ENCODE measurements at places on chromosomes 5 and 9.
A peak's percentile ranks its signal among the peaks of the same experiment; 100 is the strongest.

- no peak for DNase-seq
These were observed 374.3 kb downstream of the CCDC171 start for GRCh38 chr9:15927161-15927560.

- no peak for DNase-seq
These were observed 37.0 kb downstream of the DMAC1 start for GRCh38 chr9:7762600-7762999.

DNA sequence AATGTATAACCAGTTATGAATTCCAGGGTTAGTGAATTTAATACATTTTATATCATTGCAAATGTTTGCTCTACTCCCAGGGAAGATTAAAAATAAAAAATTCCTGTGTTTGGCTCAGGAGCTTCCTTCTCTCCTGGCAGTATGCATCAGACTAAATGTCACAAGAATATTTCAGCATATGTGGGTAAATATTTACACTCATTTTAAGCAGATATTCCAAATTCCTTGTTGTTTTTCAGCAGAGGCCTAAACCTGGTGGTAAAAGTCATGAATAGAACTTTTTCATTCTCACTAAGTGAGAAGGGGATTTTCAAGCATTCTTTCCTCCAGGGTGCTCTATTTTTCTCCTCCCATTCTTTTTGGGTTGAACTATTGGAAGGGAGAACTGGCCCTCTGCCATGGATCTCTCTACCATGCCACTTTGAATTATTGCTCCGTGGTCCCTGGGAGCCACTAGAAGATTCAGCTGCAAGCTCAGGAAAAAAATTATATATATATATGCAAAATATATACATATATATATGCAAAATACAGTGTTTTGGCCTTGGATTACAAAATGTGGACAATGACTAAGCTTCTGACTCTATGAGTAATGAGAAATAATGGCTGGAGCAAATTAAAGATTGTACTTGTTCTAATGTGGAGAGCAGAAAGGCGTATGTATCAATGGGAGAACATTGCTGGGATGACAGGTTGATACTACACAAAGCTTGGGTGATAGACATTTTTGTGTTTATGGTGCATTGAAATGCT is 180.6 kb upstream of the PAPPA start:
- DNase-seq = no peak

DNA sequence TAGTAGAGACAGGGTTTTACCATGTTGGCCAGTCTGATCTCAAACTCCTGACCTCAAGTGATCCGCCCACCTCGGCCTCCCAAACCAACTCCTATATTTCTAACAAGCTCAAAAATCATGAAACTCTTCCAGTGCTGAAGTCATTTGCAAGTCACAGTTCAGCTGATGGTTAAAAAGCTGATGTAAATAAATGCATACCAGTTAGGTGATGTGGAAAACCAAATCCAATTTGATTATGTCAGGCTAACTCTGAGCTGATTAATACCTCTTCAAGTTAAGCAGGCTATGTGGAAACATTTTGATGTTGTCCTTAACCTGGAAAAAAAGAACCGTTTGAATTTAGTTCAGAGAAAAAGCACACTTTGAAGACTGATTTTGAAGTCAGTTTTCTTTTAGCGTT is 51.0 kb downstream of the TMEM252 start:
- DNase-seq = no peak

GRCh38 chr5:6715271-6715670 is 2.0 kb downstream of the TENT4A start:
- no peak for DNase-seq

DNA sequence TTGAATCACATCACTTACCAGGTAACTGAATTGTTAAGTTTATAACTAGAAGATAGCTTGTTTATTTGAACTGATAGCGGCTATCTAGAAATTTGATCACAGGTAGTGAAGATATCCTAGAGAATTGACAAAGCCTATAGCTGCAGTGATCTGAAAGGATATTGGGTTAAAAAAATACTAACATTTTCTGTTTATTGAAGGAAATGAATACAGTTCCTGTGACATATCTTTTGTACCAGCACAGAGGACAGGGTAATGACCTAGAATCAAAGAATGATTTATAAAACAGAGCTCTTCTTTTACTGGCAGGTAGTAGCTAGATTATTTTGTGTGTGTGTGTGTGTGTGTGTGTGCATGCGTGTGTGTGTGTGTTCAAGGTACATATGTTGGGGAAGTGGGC is 94.8 kb downstream of the RAB3C start:
- no peak for DNase-seq

- no peak for DNase-seq
These were observed 12.9 kb downstream of the RALGDS start for GRCh38 chr9:133107961-133108793.

GRCh38 chr9:87336914-87337333 is 160.7 kb upstream of the DAPK1 start:
- DNase-seq = peak; percentile 51

- no peak for DNase-seq
These were observed 176.0 kb upstream of the TLE4 start for GRCh38 chr9:79395755-79396154.
